ENCODE measurements at places on chromosomes 5 and 9.

DNA sequence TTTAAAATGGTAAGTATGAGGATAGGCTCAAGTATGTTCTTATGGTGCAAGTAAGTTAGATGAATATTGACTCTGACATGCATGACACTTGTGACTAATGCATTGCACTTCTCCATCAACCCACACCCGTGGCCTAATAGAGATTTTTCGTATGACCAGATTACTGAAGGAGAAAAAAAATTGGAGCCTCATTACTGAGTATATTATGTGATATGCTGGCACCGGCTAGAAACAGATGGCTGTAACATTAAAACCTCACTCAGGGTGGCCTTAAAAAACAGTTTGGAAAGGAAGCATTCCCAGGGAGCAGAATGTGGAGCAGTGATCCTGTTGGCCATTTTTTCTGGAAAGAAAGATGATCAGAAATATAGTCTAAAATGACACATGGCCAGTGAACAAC is 766.4 kb downstream of the PRELID2 start:
- peak; percentile 34 for DNase-seq

DNA sequence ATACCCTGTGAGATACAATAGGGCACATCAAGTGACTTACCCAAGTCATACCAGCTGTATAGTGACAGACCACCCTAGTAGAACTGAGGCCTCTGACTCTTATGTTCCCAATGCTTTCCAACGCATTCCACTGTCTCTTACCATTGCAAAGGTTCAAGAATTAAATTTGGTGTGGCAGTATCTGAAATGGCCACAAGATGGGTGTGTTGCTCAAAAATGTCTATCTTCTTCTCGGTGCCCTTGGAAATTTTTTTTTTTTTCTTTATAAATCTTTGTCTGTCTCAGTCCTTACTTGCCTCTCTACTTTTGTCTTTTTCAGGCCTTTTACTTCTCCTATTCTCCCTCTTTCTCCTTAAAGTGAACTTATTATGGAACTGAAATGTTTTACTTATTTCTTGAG is 48.4 kb downstream of the GPR21 start:
- DNase-seq = peak; percentile 31

DNA sequence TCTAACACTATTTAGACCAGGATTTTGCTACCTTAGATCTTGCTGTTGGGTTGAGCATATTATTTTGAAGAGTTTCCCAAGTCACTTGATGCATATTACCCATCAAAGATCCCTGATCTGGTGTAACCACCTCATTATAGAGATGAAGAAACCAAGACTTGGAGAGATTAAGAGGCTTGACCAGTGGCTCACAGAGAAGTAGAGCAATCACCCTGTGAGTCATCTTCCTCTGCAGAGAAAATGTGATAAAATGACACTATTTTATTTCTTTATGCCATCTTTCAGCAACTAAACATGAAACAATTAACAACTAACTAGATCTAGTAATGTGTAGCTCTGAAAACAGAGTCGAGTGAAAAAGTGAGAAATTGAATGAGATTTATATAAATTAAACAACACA is 76.1 kb downstream of the KIF4B start:
- DNase-seq = no peak

DNA sequence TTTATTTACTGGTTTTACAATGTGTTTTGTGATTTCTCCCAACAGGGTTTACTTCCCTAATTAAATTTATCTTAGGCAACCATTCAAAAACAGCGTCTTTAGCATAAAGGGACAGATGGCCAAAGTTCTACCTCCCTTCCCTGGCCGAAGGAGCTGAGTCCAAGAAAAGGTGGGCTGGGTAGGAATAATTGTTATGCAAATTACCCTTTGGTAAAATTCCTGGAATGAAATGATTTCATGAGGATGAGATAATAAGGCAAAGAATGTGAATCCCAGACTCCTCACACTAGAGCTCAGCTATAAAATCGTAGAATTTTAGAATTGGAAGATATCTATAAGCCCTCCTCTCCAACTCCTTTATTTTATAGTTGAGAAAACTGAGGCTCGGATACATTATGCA is 119.6 kb downstream of the SGCD start:
- DNase-seq = no peak

Measured in cerebellum (tissue), 4 donors.